ENCODE measurements at places on chromosomes 12 and 14. TPM values are rescaled to one million over a fixed set of nuclear protein-coding genes. Genes with fewer than 3 reads are reported as not detected.

TAS2R7 gene
- not detected for polyA plus RNA-seq

POU6F1 gene
- polyA plus RNA-seq, result 5.2 TPM

GPR65 gene
- 0.62 TPM for polyA plus RNA-seq

ANO4 gene
- polyA plus RNA-seq, result 0.82 TPM

HCAR1 gene
- 0.99 TPM for polyA plus RNA-seq

PTPRO gene
- 44.0 TPM for polyA plus RNA-seq

DNAH10 gene
- 0.24 TPM for polyA plus RNA-seq

CFAP251 gene
- 2.9 TPM for polyA plus RNA-seq

CRIP2 gene
- 338 TPM for polyA plus RNA-seq

LETMD1 gene
- 68.2 TPM for polyA plus RNA-seq

TESPA1 gene
- not detected for polyA plus RNA-seq

DENND5B gene
- polyA plus RNA-seq, result 2.9 TPM

TAS2R42 gene
- polyA plus RNA-seq, result not detected

ANKS1B gene
- polyA plus RNA-seq, result 1.7 TPM

TAS2R9 gene
- polyA plus RNA-seq, result not detected

DBX2 gene
- not detected for polyA plus RNA-seq

GRIP1 gene
- 3.9 TPM for polyA plus RNA-seq

TAS2R8 gene
- not detected for polyA plus RNA-seq

SLC6A13 gene
- polyA plus RNA-seq, result 161 TPM

PTHLH gene
- not detected for polyA plus RNA-seq

R3HDM2 gene
- polyA plus RNA-seq, result 16.5 TPM

VPS29 gene
- polyA plus RNA-seq, result 153 TPM

OAS1 gene
- polyA plus RNA-seq, result 27.2 TPM

EXOC3L4 gene
- polyA plus RNA-seq, result 15.6 TPM

MAPK1IP1L gene
- 43.3 TPM for polyA plus RNA-seq

NFE2 gene
- polyA plus RNA-seq, result not detected

KRT74 gene
- not detected for polyA plus RNA-seq

TUBA1B gene
- 533 TPM for polyA plus RNA-seq

C12orf56 gene
- 5.2 TPM for polyA plus RNA-seq

PLEKHD1 gene
- 3.4 TPM for polyA plus RNA-seq

PLEKHG7 gene
- 0.45 TPM for polyA plus RNA-seq

RARG gene
- polyA plus RNA-seq, result 13.2 TPM

TMEM116 gene
- polyA plus RNA-seq, result 59.7 TPM

KRT5 gene
- not detected for polyA plus RNA-seq

LMNTD1 gene
- not detected for polyA plus RNA-seq
